ENCODE measurements at places on chromosomes 3 and 15. TPM values are rescaled to one million over a fixed set of nuclear protein-coding genes. Genes with fewer than 3 reads are reported as not detected.

DNA sequence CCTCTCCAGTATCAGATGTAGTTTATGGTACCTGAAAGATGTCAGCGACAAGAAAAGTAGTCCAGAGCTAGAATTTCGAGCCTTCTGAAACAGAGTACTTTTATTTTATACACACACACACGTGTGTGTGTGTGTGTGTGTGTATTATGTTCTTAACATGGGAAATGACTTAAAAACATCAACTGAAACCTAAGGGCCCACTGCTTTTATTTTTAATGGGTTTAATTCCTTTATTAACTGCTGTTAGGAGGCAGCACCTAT is 1.9 kb downstream of the TCF12 start:
- no peak for DNase-seq

DNA sequence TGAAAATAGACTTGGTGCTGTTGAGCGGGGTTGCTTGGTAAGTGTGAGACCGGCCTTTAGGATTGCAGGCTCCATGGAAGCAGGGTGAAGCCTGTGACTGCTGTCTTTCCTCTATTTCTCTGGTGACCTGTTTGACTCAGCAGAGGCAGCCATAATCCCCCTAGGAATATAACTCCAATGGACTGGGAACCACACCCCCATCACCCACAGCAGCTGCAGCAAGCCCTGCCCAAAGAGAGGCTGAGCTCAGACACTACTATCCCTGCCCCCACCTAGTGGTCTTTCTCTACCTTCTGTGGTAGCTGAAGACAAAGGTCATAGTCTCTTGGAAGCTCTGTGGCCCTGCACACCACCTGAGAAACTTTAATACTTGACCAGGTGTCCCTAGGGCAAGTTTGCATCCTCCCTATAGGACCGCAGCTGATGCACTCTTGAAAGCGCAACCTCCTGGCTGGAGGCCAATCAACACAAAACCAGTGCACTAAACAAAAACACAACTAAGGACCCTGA is 133.6 kb upstream of the MRPL3 start:
- no peak for DNase-seq

DNA sequence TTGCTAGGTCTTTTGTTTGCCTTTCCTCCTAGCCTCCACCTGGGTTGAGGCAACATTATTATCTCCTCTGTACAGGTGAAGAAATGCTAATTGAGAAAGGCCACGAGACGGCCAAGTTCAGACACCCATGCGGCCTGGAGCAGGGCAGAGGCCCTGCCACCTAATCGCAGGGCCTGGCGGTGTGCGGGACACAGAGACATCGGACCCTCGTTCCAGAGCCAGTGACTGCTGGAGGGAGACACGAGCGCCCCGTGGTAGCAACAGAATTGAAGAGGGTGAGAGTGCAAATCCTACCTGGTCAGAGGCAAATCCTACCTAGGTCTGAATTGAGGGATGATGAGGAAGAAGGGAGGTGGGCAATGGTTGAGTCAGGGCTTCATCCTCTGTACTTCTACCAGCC is 113.8 kb upstream of the MEF2A start:
- no peak for DNase-seq

GRCh38 chr3:11304175-11304574 is 32.0 kb downstream of the ATG7 start:
- DNase-seq = no peak

DNA sequence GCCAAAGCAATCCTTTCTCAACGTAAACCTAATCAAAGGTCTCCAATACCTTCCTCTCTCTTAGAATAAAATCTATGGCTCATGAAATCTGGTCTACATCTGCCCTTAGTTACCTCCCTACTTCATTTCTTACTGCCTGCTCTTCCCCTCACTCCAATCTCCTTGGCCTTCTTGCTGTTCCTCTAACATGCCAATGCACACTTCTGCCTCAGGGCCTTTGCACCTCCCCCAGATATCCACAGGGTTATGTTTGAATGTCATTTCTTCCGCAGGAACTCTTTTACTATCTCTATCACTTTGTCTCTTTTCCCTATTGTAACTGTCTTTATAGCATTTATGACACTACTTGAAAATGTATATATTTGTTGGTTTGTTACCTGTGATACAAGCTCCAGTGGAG is 44.3 kb upstream of the PYGO1 start:
- DNase-seq = no peak

- DNase-seq = peak; percentile 96
Observed at GRCh38 chr3:137509354-137510045, 254.6 kb upstream of the SOX14 start.

- DNase-seq = no peak
Observed at GRCh38 chr15:62749036-62749815, 293.3 kb upstream of the TPM1 start.

DNA sequence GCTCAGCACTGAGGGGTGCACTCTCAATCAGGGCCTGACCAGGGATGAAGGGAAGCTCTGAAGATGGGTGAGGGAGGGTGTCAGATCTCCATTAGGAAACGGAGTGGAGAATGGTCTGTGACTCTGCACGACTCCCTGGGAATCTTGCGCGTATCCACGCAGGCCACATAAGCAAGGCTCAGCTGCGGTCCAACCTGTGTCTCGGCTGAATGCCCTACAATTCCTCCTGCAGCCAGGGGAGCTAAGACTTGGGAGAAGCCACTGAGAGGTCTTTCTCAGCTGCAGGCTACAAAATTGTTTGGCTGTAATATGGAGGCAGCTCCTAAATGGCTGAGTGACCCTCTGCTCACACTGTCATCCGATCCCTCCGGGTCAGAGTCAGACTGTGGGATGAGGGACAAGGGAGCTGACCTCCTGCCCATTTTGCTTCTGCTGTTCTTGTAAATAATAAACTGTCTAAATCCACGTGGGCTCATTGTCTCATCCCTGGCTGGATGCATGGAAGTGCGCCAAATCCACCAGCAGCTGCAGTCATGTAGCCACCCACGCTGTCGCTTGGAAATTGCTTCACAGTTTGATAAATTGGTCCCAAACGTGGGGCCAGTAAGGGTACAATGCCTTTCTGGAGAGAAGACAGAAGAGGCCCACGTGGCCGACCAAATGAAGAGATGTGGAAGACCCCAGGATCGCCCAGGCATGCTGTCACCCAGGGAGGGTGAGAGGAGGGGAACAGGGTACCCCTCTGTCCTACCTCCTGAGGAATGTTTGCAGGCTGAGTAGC is 30.5 kb downstream of the ALS2CL start:
- DNase-seq = no peak

The HCLS1 gene
- total RNA-seq = not detected

The CORO2B gene
- total RNA-seq = 1.0 TPM
